ENCODE measurements at places on chromosomes 4 and X. TPM values are rescaled to one million over a fixed set of nuclear protein-coding genes. Genes with fewer than 3 reads are reported as not detected.

The GUCY1B1 gene
- total RNA-seq, result 5.4 TPM

The GPRIN3 gene
- 13.2 TPM for total RNA-seq

The DUSP21 gene
- total RNA-seq, result not detected

The MAB21L2 gene
- not detected for total RNA-seq

DNA sequence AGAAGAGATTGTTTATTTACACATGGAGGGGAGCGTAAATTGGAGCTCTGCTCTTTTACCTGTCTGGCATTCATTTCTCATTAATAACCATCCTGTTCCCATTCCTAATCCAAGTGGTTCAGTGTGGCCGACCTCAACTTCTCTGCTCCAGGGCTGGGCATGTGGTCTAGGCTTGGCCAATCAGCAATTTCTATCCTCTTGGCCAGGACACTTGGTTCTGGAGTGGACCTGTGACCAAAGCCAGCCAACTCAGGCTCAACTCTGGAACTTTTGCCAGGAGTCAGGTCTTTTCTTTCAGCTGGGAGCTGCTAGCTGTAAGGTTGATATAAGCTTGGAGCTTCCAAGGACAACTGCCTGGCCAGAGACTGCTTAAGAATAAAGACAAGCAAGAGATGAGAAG is 15.6 kb upstream of the RASL11B start:
- no peak for DNase-seq
- no peaks in the 10 kb centered on the region for H3K36me3 ChIP-seq
- no peak overlapping the region for H3K4me3 ChIP-seq
- no peaks in the 10 kb centered on the region for H3K27me3 ChIP-seq

- no peaks in the 10 kb centered on the region for H3K27me3 ChIP-seq
- no peak for DNase-seq
- no peak overlapping the region for H3K27ac ChIP-seq
- no peak overlapping the region for H3K4me3 ChIP-seq
- H3K4me1 ChIP-seq, result no peaks in the 10 kb centered on the region
Measured at GRCh38 chr4:152023674-152024073, 262.9 kb upstream of the GATB start.

- H3K36me3 ChIP-seq, result no peaks in the 10 kb centered on the region
- no peak overlapping the region for H3K27ac ChIP-seq
- no peak for DNase-seq
- no peaks in the 10 kb centered on the region for H3K4me1 ChIP-seq
- H3K4me3 ChIP-seq, result no peak overlapping the region
- H3K27me3 ChIP-seq, result no peaks in the 10 kb centered on the region
Measured at GRCh38 chr4:26000274-26000950, 86.4 kb downstream of the SMIM20 start.

DNA sequence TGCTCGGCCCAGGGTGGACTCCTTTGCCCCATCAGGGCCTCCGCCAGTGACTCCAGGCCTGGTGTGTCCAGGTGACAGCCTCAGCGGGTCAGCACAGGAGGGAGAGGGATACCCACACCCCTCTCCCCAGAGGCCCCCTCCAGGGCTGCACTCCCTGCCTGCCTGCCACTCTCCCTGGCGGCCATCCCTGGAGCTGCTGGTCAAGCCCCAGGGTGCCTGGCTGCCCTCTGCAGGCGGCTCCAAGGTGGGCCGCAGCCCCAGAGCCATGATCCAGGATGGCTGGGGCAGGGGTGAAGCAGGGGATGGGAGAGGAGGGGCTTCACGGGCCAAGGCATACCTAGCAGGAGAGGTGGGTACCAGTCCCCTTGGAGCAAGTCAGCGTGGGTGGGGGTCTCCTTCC is 3.8 kb downstream of the FGFRL1 start:
- no peaks in the 10 kb centered on the region for H3K27me3 ChIP-seq
- H3K36me3 ChIP-seq, result no peaks in the 10 kb centered on the region
- H3K27ac ChIP-seq, result no peak overlapping the region
- DNase-seq, result no peak

GRCh38 chr4:104749062-104749461 is 254.4 kb upstream of the CXXC4 start:
- no peaks in the 10 kb centered on the region for H3K27me3 ChIP-seq
- no peak overlapping the region for H3K27ac ChIP-seq
- no peaks in the 10 kb centered on the region for H3K36me3 ChIP-seq
- no peaks in the 10 kb centered on the region for H3K4me1 ChIP-seq
- no peak for DNase-seq

GRCh38 chrX:123884809-123885408 is 25.1 kb downstream of the XIAP start:
- H3K27ac ChIP-seq, result no peak overlapping the region
- no peaks in the 10 kb centered on the region for H3K27me3 ChIP-seq
- H3K36me3 ChIP-seq, result no peaks in the 10 kb centered on the region
- H3K4me3 ChIP-seq, result no peak overlapping the region

- no peak for DNase-seq
- no peaks in the 10 kb centered on the region for H3K36me3 ChIP-seq
- no peak overlapping the region for H3K27ac ChIP-seq
- H3K4me3 ChIP-seq, result no peak overlapping the region
- peaks cover 7% of the 10 kb centered on the region for H3K4me1 ChIP-seq
Measured at GRCh38 chrX:72272868-72273267, 4.2 kb downstream of the RPS4X start.

All from breast epithelium (tissue), 4 donors.